ENCODE measurements at places on chromosomes 5 and 9.

DNA sequence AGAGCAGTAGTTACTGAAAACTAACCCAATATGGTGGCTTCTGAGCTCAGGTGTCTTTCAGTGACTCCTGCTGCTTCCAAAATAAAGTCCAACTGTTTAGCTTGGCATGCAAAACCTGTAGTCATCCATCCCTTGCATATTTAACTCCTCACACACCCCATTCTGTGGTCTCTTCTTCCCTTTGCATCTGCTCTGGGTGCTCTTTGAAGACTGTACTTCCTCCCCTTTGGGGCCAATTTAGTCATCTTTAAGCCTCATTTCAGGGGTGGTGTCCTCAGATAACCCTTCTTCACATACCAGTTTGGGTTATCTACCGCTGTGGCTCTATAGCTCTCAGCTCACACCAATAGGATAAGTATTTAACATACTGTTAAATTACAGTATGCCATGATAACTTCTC is 209.9 kb upstream of the DMRT1 start:
- no peak for DNase-seq

DNA sequence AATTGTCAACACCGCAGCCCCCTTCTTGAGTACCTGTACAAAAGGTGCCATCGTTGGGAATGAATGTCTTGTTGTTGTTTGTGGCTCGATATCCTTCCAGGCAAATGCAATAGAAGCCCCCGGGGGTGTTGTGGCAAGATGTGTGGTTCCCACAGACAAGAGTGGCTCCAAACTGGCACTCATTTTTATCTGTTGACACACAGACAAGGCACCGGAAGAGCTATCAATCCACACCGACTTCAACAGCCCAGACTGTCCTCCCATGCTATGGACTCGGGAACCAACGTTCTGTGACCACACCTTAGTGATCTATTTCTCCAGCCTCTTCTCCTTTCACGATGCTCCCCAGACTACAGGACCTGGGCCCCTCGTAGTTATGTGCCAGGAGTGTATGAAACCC is 25.9 kb downstream of the SUSD1 start:
- DNase-seq = no peak

DNA sequence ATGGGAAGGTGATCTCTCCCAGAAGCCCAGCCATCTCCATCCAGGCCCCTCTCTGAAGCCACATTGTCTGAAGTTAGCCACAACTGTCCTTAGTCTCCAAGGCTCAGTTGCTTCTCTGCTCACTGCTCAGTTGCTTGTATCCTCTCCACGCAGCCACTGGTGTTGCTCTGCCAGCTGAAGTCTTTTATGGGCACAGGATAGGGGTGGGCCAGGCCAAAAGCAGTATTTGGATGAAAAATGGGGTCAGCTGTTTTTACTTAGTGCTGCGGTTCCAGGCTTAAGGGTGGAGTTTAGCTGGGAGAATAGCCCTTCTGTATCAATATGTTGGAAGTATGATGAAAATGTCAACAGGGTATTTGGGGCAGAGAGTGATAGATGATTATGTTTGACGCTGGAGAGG is 168.8 kb upstream of the PPP1R2B start:
- DNase-seq = no peak

DNA sequence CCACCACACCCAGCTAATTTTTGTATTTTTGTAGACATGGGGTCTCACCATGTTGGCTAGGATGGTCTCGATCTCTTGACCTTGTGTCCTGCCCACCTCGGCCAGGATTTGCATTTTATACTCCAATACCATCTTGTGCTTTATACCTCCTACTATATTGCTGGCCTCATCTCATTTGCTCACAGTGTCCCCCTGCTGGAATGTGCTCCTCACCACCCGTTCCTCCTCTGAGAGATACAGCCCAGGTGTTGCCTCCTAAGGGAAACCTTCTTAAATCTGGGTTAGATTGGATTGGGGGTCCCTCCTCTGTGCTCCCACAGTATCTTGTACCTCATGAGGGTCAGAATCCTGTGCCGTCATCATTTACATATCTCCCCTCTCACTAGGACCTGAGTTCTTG is 131.7 kb downstream of the PAPPA start:
- no peak for DNase-seq
